Thoracic aorta (tissue), 2 donors: ENCODE measurements at places on chromosomes 4 and X. TPM values are rescaled to one million over a fixed set of nuclear protein-coding genes. Genes with fewer than 3 reads are reported as not detected.

GRCh38 chrX:37476571-37477170 lies 94.8 kb upstream of the LANCL3 start:
- no peak for DNase-seq

DNA sequence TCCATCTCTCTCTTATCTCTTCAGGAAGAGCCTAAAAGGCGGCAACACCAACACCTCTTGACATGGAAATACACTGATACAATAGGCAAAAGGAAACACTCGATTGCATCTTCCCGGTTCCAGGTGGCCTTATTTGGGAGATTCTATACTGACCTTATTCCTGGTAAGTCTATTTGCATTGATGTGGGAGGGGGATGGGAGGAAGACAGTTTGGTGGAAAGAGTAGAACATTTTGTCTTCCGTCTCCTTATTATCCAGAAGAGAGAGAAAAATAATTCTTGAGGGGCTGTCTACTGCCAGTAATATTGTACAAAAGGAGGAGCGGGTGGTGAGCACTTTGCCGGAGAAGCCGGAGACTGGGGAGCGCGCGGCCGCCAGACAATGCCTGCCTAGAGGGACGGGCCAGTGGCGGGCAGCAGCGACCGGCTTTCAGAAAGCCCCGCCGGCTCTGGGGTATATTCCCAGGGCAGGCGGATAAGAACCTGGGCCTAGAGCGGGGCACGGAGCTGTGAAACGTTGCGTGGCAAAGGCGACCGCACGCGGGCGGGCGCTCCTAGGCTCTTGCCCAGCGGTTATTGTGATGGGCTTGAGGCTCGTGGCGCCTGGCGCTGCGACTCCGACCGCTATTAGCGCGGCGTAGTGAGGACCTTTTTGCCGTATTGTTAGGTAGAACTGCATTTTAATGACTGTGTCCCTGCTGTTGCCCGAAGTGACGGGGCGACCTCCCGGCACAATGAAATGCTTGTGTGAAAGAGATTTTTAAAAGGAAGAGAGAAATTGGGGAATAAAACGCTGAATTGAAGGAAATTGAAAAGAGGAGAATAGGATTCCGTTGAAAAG lies 518 bp downstream of the PRDM8 start:
- DNase-seq, result no peak

GRCh38 chr4:4730249-4730648 lies 129.2 kb upstream of the MSX1 start:
- DNase-seq, result no peak

Gene STAP1
- 0.81 TPM for total RNA-seq

Gene GDPD2
- not detected for total RNA-seq

DNA sequence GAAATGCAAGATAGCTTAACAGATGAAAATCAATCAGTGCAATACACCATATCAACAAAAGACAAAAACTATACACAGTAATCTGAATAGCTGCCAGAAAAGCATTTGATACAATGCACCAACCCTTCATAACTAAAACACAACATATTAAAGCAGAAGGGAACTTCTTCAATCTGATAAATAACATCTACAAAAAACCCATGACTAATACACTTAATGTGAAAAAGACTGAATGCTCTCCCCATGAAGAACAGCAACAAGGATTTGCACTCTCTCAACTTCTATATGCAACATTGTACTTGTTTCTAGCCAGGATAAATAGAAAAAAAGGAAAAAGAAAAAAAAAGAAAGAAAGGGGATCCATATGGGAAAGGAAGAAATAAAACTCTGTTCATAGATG lies 139.7 kb downstream of the RBM47 start:
- DNase-seq, result no peak

- DNase-seq, result no peak
These were observed 7.4 kb upstream of the DYNLT3 start for GRCh38 chrX:37854748-37855147.

- DNase-seq, result no peak
These were observed 458.3 kb upstream of the ATOH1 start for GRCh38 chr4:93370256-93370655.

Gene C1QTNF7
- total RNA-seq, result 18.2 TPM

- DNase-seq, result no peak
These were observed 59.0 kb downstream of the ING2 start for GRCh38 chr4:183563874-183564273.

DNA sequence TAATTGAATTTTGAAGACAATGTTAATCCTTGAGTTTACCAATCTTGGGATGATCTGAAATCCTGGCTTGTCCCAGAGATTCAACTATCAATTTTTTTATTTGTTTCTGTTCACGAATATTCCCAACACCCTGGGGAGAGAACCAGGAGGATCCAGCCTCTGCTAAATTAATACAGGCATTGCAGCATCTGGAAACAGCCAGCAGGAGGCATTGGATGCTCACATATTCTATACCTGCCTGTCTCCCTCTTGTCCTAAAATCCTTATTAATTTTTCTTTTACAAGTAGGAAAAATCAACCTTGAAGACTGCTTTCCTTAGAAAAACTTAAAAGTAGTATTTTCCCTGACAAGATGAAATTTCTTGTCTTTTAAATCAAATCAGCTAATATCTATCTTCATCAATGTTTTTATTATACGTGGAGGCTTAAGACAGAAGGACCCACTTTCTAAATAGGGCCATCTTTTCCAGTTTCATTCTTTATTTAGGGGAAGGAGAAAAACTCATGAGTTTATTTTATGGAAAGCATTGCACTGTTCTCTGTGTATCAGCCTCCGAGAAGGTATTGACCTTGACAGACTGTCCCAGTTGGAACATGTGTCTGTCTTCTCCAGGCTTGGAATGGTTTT lies 102.4 kb downstream of the CLNK start:
- no peak for DNase-seq

Gene SRP72
- total RNA-seq, result 43.1 TPM

DNA sequence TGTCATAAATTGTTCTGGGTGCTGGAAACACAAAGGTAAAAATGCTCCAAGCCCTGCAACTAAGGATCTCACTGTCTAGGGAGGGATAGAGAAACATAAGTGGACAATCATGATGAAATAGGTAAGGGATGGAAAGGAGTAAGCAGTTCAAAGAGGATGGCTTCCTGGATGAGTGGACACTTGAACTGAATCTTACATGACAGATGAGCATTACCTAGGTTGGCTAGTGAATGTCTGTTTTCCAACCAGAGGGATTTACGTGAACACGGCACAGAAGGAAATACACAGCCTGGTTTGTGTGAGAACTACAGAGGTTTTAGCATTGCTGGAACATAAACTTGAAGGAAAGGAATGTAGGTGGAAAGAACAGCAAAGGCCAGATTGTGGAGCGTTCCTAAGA lies 150.2 kb upstream of the GALNT7 start:
- no peak for DNase-seq

DNA sequence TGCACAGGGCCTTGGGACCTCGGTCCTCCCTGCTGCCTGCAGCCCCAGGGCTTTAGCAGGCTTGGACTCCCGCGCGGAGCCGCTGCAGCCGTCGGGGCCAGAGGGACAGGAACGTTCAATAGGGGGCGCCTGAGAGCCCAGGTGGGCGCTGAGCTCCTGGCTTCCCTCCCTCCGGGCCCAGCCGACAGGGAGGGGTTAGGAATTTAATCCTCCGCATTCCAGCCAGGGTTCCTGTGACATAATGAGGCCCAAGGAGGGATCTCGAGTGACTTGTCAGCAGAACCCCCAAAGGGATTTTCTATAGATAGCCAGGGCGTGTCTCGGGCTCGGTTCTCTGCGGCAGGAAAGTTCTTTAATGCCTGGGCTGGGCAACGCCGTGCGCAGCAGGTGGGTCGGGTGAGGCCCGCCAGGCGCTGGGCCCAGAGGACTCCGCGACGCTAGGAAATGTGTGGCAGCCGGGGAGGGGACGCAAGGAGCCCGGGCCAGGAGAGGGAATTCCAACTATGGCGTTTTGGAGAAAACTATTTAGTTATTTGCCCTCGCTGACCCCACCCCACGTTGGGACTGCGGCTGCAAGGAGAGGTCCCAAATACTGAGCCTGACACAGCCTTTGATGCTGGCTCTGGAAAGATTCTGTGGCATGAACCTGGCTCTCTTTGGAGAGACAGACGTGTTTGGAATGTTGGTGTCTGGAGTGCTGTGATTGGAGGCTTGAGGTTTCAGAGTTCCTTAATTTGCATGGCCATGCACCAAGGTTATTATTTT lies 285.2 kb upstream of the GATB start:
- no peak for DNase-seq

Gene PPEF1
- not detected for total RNA-seq

- DNase-seq, result no peak
These were observed 26.1 kb upstream of the PTTG2 start for GRCh38 chr4:37934096-37934495.

Gene APOO
- total RNA-seq, result 5.1 TPM

Gene TLR2
- total RNA-seq, result 77.7 TPM

Gene FGF5
- not detected for total RNA-seq

Gene TCEAL7
- 12.2 TPM for total RNA-seq

GRCh38 chrX:48492293-48492910 lies 16.4 kb upstream of the PORCN start:
- DNase-seq, result no peak

Gene TCEAL5
- 1.2 TPM for total RNA-seq

DNA sequence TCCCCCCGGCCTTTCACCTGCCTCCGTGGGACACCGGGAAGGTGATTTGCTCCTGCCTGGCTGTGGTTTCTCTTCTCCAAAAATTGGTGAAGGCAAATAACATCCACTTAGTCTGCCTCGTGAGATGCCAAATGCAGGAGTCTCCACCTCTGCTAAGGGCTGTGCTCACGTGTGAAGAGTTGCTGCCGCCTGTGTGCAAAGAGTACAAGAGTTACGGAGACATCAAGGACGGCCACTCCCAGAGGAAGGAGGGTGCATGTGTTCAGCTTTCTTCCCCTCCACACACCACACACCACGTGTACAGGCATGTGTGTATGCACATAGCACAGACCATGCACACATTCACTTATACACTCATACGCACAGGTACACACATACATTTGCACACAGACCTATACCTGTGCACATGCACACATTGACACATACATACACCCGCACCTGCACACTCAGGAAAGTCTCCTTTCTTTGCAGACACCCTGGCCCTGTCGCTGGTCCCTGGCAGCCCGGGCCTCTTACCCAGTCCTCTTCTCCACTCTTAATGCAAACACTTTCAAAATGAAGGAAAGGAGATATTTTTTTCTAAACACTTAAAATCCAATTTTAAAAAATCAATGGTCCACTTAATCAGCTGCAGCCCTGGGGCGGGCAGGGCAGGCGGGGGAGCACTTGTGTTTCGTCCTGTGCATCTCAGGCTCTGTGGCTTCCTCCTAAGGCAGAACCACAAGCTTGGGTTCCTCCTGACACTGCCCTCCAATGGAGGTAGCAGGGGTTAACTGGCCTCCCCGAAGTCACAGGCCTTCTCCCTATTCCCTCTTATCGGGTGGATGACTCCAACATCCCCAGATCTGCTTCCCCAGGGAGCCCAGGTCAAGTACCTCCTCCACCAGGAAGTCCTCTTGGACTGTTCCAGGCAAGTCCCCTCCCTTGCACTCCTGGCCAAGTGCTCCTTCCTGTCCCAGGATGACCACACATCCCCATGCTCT lies 103.0 kb downstream of the CPZ start:
- DNase-seq, result no peak

Gene FREM3
- total RNA-seq, result 0.14 TPM

GRCh38 chr4:86657382-86657781 lies 63.3 kb downstream of the PTPN13 start:
- DNase-seq, result no peak

Gene ZNF185
- total RNA-seq, result 8.5 TPM

- DNase-seq, result no peak
These were observed 23.7 kb upstream of the LRAT start for GRCh38 chr4:154720123-154720522.

DNA sequence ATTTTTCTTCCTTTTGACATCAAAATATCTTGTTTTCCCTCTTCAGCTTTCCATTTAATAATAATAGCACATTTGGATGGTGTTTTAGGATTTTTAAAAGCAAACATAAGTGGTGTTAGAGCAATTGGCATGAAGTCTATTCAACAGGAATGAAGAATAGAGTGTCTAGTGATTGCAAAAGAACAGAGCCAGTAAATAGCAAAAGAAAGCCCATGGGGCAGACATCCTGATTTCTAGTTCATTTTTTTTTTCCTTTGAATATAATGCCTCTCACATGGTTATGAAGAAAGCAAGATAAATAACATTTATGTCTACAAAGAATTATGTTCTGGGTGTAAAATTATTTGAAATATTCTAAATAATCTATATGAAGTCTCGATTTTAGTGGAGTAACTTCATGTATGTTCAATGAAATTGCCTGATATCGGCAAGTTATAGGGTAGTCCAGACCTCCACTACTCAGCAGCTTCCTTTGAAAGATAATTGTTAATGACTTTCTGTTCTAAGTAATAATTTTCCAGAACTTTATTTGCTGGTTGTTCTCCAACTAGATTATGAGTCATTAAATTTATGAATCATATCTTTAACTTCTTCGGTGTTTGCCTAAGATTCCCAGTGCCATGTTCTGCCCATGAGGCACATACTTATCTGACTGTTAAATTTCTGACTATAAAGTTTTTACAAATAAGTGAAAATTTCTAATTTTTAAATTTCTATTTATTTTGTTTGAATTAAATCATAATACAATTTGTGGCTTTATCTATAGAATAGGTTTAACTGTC lies 587.9 kb downstream of the TLL1 start:
- DNase-seq, result no peak

DNA sequence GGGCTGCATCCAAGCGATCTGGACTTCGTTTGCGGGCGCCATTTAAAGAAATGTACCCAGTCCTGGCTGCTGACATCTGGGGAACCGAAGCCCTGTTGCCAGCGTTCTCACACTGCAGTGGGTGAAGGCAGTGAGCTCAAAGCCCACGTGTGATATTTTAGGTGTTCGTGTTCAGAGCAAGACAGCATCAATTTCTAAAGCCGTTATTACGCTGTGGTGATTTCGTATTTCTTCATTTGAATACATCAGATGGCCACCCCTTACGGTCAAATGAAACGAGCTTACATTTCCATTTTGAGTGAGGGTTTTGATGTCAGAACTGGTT lies 376 bp upstream of the C4orf36 start:
- DNase-seq, result no peak

GRCh38 chr4:20666012-20666860 lies 34.0 kb upstream of the PACRGL start:
- DNase-seq, result no peak

DNA sequence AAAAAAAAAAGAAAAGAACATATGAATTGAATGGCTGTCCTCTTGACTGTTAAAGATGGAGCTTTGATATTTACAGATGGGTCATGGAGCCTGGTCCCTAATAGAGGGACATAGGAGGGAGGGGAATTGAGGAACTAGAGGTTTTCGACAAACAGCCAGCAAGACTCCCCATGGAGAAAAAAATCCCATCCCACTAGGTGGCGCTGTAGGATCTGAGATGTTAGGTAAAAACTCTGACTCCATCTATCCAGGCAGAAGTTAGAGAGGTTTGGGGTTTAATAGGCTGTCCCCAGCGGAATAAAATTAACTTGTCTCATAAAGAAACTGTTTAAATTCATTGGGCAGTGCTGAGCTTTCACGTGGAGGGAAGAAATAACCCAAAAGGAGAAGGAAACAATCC lies 45.9 kb downstream of the HMGB2 start:
- DNase-seq, result peak; percentile 36

GRCh38 chr4:5787311-5787710 lies 76.3 kb downstream of the EVC start:
- no peak for DNase-seq

Gene BBS12
- total RNA-seq, result 1.4 TPM

Gene NEUROG2
- not detected for total RNA-seq

- DNase-seq, result no peak
These were observed 25.0 kb downstream of the NLGN4X start for GRCh38 chrX:6203462-6204215.

- no peak for DNase-seq
These were observed 24.0 kb downstream of the TAB3 start for GRCh38 chrX:30865015-30865414.
